ENCODE measurements at places on chromosomes 5 and 9. TPM values are rescaled to one million over a fixed set of nuclear protein-coding genes. Genes with fewer than 3 reads are reported as not detected.

The KIF3A gene
- total RNA-seq = 7.3 TPM

The FCN1 gene
- not detected for total RNA-seq

The DBH gene
- not detected for total RNA-seq

The ZBED3 gene
- 4.1 TPM for total RNA-seq

The ORM2 gene
- not detected for total RNA-seq
